ENCODE measurements at places on chromosomes 3 and 15.

DNA sequence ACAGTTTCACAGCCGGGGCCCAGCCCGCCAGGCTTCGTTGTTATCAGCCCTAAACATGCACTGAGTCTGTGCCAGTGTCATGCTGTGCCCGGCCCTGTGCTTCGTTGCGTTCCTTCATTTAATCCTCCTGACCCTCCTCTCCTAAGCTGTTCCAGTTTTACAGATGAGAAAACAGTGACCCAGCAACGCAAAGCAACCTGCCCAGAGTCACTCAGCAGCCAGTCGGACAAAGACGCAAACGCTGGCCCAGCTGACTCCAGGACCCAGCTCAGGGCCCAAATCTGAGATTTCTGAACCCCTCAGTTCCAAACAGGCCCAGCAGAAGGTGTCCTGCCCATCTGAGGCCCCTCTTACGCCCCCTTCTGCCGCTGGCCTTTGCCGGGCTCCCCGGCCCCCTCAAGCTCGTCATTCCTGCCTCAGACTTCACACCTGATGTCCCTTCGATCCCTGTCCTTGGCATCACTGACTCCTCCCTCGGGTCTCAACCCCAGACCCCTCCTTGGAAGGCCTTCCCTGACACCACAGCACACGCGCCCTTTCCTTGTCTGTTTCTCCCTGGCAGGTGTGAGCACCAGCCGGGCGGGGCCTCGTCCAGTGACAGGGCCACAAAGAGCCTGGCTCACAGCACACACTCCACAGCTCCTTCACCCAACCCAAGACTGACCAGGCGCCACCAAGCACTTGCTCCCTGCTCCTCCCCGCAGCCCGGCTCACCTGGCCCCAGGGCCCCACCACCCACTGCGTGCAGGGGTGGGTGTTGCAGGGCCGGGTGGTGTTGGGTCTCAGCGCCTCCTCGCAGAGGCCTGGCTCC, 48.1 kb downstream of the ADAMTS7 start:
- DNase-seq, result no peak

GRCh38 chr15:96733721-96734120, 403.2 kb downstream of the NR2F2 start:
- no peak for DNase-seq

DNA sequence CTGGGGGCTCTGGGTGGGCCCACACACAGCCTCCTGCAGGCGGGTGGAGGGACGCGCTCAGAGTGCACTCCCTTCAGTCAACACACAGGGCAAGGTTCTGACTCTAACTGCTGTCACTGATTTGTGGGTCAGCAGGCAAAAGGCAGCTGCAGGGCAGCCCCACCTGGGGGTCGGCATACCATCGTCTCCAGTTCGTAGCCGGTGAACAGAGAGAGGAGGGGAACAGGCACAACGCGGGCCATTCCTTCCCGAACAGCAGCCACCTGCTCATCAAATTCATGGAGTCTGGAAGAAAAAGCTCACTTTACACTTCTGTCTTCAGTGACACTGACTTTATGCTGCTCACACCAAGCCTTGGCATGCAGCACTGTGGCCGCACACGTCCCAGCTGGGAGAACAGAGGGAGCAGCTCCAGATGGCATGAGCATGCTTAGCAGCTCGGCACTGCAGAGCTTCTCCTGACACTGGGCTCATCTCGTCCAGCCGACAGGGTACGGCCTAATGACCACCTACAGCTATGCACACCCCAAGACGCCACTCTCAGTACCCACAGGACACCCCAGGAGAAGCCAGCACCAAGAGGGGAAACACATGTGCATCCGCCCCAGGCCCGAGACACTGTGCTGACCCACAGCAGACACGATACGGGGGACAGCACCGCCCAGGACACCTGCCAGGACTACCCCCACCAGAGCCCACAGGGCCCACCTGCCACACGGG, 14.4 kb upstream of the OCA2 start:
- no peak for DNase-seq

DNA sequence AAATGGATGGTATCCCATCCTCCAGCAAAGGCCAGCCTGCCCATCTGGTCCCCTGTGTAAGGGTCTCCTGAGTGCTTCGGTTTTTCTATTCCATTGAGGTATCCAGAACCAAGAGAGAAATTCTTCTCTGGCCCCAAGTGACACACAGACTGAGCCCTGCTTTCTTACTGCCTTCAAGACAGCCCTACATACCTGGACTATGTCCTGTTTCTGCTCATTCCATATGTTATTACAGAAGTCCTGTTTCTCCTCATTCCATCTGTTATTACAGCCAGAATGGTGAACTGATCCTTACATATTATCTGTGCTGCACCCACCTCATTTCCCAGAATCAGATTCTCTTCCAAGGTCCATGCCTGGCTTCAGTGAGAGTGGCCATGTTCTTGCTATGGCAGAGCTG, 115.2 kb downstream of the DCLK3 start:
- no peak for DNase-seq

DNA sequence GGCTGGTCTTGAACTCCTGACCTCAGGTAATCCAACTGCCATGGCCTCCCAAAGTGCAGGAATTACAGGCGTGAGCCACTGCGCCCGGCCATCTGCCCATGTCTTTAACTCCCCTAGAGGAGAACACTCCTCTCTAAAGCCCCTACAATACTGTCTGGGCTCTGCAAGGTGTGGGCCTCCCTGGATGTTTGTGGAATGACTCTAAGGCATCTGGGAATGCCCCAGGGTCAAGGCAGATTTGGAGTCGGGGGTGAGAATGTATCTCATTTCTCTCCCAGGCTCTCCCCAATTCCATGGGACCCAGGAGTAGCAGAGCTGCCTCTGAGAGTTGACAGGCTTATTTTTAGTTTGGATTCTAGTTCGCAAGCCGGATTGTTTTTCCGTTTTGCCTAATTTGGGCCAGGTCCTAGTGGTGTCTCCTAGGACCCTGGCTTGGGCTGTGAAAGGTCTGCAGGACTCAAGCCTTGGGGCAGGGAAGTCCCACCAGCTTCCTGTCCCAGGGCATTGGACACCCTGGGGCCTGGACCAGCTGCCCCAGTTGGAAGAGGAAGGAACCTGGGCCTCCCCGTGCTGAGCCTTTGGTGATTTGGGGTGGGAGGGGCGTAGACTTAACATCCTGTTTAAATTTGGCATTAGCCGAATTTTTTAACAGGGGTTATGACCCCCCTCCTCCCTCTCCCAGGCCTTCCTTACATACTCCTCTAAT, 53.5 kb downstream of the MAGEF1 start:
- no peak for DNase-seq

- no peak for DNase-seq
These were observed 2.2 kb upstream of the LSMEM2 start for GRCh38 chr3:50276762-50277101.
